ENCODE measurements at places on chromosomes 3 and 15. TPM values are rescaled to one million over a fixed set of nuclear protein-coding genes. Genes with fewer than 3 reads are reported as not detected.

Gene BAHD1
- 26.9 TPM for total RNA-seq

Gene STAC
- total RNA-seq: not detected

Gene LRRIQ4
- 0.22 TPM for total RNA-seq

Gene EIF3J
- 46.0 TPM for total RNA-seq

Gene IL5RA
- total RNA-seq: 0.14 TPM

Gene FAM227B
- 3.6 TPM for total RNA-seq

Gene CFAP20DC
- 0.49 TPM for total RNA-seq

Gene CTXN2
- total RNA-seq: not detected

Gene OTOL1
- not detected for total RNA-seq

Gene TF
- total RNA-seq: 0.51 TPM

Gene SPESP1
- 3.8 TPM for total RNA-seq

Gene CHRNB4
- not detected for total RNA-seq

Gene NPRL2
- total RNA-seq: 20.2 TPM

Gene EFCC1
- 12.0 TPM for total RNA-seq

Gene SCN11A
- total RNA-seq: 2.1 TPM

Gene SLC15A2
- 8.6 TPM for total RNA-seq

Gene FBXW12
- not detected for total RNA-seq

Gene XCR1
- 0.20 TPM for total RNA-seq

Gene MST1R
- 76.2 TPM for total RNA-seq

Gene FETUB
- not detected for total RNA-seq

Gene GRIP2
- total RNA-seq: 2.2 TPM

Gene CSPG5
- total RNA-seq: 0.58 TPM
